ENCODE measurements at places on chromosomes 13 and 19.

GRCh38 chr19:50803633-50804419, 13.6 kb downstream of the ACP4 start:
- DNase-seq: no peak

DNA sequence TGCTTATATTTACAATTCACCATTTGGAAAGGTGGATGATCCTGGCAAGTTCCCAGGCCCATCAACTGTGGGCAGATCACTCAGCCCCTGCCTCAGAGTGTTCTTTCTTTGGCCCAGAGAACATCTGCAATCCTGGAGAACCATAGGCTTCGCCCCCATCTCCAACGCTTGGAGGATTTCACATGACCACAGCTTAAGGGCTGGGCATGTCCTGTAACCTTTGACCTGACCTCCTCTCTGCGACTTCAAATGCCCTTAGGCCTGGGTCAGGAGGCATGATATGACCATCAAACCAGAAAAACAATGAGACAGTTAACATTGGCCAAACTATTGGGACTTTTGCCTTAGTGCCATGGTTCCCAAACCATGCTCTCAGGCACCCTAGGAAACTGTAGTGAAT, 7.2 kb upstream of the MBNL2 start:
- DNase-seq: no peak

GRCh38 chr19:47093841-47094240, 19.7 kb downstream of the ZC3H4 start:
- DNase-seq: no peak

DNA sequence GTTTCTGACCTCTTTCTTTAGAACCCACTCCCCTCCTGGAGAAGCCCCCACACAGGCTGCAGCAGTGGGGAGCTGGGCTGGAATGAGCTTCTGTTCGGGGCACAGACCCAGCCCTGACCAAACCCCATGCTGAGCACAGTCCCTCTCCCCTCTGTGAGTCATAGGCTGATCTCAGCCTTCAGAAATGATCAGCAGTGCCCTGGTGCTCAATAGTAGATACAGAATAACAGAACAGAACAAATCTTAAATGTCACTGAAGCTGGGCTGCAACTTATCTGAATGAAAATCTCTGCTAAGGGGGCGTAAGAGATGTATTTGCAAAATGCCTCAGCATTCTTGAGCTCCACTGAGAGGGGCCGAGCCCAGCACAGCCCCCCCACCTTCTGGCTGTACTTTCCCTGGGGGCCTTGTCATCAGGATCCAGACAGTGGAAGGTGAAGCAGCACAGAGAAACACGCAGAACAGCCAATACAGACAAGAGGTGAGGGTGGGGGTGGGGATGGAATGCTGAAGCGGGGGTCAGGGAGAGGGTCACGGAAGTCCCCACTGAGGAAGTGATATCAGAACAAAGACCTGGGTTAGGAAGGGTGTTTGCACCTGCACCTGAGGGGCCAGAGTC, 9.9 kb downstream of the ZNF665 start:
- DNase-seq: no peak

DNA sequence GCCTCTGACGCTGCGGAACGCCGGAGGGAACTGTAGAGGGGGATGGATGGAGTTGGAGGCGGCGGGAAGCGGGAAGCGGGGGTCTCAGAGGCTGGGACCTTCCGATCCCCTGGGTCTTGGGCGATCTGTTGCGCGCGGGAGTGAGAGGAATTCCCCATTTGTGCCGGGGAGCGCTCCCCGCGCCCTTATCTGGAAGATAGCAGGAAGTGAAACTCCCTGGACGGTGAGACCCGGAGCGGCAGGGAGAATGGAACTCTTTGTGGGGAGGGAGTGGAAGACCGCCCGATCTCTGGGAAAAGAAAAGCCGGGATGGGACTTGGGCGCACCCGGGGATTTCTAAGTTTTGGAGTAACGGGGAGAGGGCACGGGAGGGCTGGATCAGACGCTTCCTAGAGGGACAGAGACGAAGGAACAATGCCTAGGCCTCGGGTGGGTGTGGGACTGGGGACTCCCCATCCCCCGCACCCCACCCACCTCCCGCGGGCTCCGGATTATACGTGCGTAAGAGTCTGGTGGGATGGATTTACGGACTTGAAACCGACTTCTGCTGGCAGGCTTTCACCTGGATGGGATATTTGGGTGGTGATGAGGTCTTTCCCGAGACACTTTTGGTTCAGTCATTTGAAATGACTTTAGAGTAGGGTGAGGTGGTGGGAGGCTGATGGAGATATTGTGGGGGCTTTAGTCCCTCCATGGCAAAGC, 495 bp downstream of the LSR start:
- DNase-seq: no peak

- no peak for DNase-seq
Measured at GRCh38 chr13:102793611-102794355, 5.0 kb downstream of the POGLUT2 start.

DNA sequence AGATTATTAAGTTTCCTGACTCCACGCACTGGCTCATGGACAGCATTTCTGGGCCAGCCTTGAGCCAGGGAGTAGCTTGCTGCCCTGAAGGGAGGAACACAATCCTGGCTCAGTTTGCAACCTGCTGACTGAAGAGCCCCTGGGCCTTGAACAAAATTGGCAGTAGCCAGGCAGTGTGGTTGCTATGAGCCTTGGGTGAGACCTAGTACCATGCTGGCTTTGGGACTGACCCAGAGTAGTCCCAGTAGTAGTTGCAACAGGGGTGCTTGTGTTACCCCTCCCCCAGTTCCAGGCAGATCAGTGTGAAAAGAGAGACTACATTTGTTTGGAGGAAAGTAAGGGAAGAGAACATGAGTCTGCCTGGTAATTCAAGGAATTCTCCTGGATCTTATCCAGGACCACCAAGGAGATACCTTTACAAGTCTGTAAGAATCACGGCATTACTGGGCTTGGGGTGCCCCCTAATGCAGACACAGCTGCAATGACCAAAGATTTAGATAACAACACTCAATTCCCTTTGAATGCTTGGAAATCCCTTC, 22.0 kb downstream of the ITGBL1 start:
- no peak for DNase-seq

DNA sequence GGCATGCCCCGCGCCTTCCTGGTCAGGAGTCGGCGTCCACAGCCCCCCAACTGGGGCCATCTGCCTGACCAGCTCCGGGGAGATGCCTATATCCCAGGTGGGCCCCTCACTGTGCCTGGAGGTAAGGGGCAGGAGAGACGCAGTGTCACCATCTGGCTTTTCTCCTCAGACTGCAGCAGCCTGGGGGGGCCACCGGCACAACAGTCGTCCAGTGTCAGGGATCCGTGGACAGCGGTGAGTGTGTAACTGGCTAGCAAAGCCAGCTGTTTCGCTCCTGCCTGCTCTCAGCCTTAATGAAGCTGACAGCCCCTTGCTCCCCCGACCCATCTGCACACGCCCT, 227 bp downstream of the OVOL3 start:
- DNase-seq: no peak

- DNase-seq: no peak
Measured at GRCh38 chr19:51323481-51324166, 12.2 kb downstream of the IGLON5 start.

DNA sequence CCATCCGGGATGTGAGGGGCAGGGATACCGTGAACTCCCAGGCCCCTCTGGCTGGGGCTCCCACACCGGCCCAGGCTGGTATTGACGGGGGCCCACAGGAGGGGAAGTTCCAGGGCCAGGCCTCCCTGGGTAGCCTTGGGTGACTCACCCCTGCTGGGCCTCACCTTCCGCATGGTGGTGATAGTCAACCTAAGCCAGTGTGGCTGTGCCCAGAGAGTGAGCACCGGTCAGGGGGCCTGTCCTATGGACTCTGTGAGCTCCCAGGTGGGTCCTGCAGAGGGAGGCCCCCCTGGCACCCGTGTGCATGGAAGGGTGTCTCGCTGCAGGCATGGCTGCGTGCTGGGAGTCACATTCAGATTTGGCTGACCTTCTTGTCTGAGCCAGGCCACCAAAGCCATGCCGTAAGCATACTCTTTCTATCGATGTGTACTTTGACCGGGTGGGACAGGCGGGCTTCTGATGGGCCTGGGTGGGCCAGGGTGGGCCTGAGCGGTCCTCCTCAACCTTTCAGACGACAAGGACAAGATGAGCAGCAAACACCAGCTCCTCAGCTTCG, 27.6 kb downstream of the DHX34 start:
- no peak for DNase-seq

- DNase-seq: no peak
Measured at GRCh38 chr19:20005741-20006140, 33.6 kb downstream of the ZNF682 start.

DNA sequence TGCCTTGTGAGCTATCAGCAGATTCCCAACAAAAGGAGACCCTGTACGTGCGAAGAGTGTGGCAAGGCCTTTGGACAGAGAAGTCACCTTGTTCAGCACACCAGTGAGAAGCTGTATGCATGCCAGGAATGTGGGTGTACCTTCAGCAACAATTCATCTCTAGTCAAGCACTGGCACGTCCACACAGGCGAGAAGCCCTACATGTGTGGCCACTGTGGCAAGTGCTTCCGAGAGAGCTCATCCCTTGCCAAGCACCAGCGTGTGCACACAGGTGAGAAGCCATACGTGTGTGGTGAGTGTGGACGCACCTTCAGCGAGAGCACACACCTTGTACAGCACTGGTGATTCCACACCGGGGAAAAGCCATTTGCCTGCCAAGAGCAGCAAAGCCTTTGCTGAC, 7.6 kb upstream of the ZSCAN22 start:
- no peak for DNase-seq

GRCh38 chr13:94154367-94154766, 325.1 kb downstream of the DCT start:
- DNase-seq: no peak

DNA sequence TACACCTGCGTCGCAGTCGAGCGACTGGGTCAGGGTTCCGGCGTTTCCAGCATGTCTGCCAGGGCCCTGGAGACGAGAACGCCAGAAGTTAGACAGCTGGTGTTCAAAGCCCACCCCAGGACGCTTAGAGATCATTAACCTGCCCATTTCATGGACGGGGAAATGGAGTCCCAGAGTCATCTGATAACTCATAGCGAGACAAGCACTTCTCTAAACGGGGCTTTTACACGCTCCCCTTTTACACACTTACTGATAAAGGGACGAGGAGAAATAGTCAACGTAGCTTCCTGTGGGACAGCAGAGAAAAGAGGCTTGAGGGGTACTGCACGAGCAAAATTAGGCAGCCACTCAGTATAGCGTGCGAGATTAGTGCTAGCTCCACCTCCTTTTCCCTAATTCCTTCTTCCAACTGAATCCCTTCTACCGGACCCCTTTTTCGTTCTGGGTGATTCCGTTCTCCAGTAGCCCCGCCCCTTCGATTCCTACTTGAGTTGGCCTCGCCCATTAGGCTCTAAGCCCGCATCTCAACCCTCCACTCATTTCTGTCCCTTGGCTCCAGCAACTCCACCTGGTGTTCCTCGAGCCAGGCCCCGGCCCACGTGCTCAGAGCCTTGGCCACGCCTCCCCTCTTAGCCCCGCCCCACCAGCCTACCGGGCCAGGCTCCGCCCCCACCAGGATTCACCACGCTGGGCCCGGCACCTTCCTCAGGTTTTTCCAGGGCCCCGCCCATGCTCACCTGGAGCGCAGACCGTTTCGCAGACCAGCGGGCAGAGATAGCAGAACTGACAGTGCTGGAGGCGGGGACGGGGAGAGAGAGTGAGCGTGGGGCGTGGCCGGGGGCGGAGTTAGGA, 3.7 kb downstream of the HRC start:
- no peak for DNase-seq

GRCh38 chr13:53124623-53125022, 96.0 kb downstream of the OLFM4 start:
- DNase-seq: no peak

DNA sequence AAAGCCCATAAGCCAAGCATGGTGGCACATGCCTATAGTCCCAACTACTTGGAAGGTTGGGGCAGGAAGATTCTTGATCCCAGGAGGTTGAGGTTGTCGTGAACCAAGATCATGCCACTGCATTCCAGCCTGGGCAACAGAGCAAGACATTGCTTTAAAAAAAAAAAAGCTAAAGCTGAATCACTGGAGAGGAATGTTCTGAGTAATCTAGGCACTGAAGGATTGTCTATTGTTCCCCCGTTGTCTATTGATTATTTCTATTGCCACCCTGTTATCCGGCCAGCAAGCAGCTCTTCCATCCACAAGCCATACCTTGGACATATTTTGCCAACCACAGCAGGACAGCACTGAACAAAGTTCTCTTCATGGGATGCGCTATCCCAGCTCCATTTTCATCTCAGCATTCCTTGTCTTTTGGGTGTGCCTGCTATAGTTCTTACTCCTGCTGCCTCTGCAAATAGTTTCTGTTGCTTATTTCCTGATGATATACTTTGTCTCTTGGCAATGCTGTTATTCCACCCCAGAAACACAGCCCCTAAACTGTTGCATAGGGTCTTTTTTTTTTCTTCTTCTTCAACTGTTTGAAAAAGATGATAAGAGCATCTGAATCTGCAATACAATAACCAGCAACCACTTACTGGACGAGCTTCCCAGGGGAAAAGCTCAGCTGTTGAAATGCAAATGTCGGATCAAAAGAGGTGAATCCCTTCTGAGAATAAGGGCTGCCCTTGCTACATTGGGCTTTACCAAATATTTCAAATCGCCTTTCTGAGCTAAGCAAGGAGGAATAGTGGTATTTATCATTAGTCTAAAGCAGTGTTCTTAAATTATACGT, 22.2 kb upstream of the SIAH3 start:
- DNase-seq: no peak

- DNase-seq: no peak
Measured at GRCh38 chr13:113083402-113084061, 22.1 kb upstream of the F7 start.

GRCh38 chr19:14561249-14561648, 10.6 kb downstream of the NDUFB7 start:
- no peak for DNase-seq

DNA sequence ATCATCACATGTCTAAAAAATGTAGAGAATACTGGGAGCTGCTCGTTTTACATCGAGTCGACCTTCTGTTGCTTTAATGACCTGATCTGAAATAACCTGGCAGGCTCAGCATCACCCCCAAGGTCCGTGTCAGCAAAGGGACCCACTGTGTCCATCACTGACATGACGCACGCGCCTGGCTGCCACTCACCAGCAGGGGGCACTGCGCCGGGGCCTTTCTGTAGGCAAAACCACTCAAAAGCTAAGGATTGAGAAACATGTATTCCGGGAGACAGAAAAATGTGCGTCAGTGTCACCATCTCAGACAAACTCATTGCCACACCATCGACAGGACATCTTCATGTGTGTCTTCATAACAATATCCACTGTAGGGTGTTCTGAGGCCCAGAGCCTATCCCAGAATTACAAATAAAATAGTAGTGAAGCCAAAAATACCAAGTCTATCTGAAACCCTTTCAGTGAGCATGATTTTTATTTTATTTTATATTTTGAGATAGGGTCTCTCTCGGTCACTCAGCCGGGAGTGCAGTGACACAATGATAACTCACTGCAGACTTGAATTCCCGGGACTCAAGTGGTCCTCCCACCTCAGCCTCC, 130.3 kb upstream of the LSM14A start:
- DNase-seq: peak; percentile 35

- DNase-seq: no peak
Measured at GRCh38 chr19:11053817-11054195, 35.5 kb upstream of the LDLR start.

Data from stimulated activated CD8-positive, alpha-beta memory T cell treated with anti-CD3 and anti-CD28 coated beads, Interleukin-4, amount 100 ng/mL, for 4 hours (primary cell).